ENCODE measurements at places on chromosomes 12 and 14. TPM values are rescaled to one million over a fixed set of nuclear protein-coding genes. Genes with fewer than 3 reads are reported as not detected.

Gene ALX1
- total RNA-seq = 0.64 TPM

Gene LRFN5
- total RNA-seq = 0.97 TPM

Gene ESR2
- total RNA-seq = not detected

Gene ARHGEF25
- total RNA-seq = 28.0 TPM

Gene GLRX5
- total RNA-seq = 35.8 TPM

Gene KRT83
- not detected for total RNA-seq

Data from fibroblast of villous mesenchyme (primary cell).